ENCODE measurements at places on chromosomes 6 and 20. TPM values are rescaled to one million over a fixed set of nuclear protein-coding genes. Genes with fewer than 3 reads are reported as not detected.

The COMMD7 gene
- 25.5 TPM for total RNA-seq

The HLA-DRB1 gene
- 32.6 TPM for total RNA-seq

The LRRC1 gene
- 0.47 TPM for total RNA-seq

The PPP1R3G gene
- not detected for total RNA-seq

The OPRM1 gene
- not detected for total RNA-seq

The MOXD1 gene
- not detected for total RNA-seq

The OLIG3 gene
- total RNA-seq: not detected

The PROKR2 gene
- not detected for total RNA-seq

The CGAS gene
- 10.9 TPM for total RNA-seq

The OR2H1 gene
- total RNA-seq: not detected

The PI3 gene
- total RNA-seq: not detected

The SERINC3 gene
- total RNA-seq: 46.0 TPM

The BEND6 gene
- total RNA-seq: not detected

The RAD21L1 gene
- not detected for total RNA-seq

The SSTR4 gene
- not detected for total RNA-seq

The CST7 gene
- total RNA-seq: 53.3 TPM

The TTK gene
- 0.30 TPM for total RNA-seq

The MOG gene
- total RNA-seq: not detected

The GLP1R gene
- not detected for total RNA-seq

The CASS4 gene
- total RNA-seq: 26.0 TPM
